ENCODE measurements at places on chromosomes 16 and 17.

DNA sequence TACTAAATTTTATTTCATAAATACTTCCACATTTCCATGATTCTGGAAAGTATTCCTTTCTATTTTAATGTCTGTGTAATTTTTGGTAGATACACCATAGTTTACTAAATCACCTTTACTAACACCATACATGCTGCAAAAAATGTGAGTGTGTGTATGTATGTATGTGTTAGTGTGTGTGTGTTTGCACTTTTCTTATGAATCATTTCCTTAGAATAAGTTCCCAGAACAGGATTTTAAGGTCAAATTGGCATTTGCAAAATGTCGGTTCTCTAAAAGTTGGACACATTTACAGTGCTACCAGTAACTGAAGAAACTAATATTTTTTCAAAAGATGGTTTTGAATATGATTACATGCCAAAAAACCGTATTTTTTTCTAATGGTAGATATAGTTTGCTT lies 137.1 kb downstream of the CYB561 start:
- DNase-seq = no peak

DNA sequence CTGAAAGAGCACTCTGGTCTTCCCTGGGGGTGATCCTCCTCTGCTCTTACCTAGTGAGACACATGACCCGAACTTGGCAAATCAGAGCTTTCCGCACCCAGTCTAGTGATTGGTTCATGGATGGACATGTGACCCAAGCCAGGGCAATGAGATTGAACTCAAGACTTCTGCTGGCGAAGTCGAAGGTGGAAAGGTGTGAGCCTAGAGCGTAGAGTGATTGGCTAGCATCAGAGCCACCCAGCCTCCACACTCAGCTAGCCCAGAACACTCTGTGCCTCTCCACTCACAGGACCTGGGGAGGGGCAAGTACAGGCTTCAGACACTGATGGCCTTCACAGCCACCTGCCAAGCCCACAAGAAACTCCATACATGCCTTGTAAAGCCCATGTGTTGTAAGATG lies 17.6 kb downstream of the ATPAF2 start:
- no peak for DNase-seq

DNA sequence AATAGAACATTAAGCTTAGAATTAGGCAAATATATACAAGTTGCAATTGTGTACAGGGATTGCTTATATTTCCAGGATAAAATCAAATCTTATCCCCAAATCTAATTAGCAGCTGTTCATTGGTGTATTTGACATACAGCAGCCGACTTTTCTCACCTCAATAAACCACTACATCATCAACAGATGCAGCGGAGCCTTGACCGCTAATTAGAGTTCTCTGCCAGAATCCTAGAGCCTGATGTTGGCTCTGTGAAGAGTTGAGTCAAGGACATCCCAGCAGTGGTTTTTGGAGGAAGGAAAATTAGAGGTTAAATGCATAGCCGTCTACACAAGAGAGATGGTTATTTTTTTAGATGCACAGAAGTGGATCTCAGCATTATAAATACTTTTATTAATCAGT lies 221.9 kb upstream of the CACNG5 start:
- DNase-seq = no peak

DNA sequence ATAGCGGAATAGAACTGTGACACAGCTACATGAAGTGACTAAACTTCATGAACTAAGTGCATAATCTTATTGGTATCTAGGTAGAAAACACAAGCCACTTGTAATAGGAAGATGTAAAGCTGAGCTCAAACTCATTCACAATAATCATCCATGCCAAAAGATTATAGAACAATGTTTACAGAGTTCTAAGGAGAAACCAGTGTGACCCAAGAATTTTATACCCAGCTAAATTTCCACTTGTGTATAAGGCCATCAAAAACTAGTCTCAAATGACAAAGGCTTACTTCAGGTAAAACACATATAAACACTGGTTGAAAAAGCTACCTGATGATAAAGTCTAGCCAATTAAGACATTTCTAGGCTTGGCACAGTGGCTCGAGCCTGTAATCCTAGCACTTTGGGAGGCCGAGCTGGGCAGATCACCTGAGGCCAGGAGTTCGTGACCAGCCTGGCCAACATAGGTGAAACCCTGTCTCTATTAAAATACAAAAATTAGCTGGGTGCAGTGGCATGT lies 16.9 kb upstream of the CPD start:
- DNase-seq = no peak

- DNase-seq = no peak
Observed at GRCh38 chr17:17497845-17498520, 1.8 kb upstream of the RASD1 start.

GRCh38 chr16:68385371-68385770 lies 62.9 kb downstream of the SMPD3 start:
- DNase-seq = no peak

GRCh38 chr17:68941761-68942160 lies 13.4 kb downstream of the ABCA8 start:
- DNase-seq = no peak

All from stimulated activated CD8-positive, alpha-beta memory T cell treated with anti-CD3 and anti-CD28 coated beads, Interleukin-2, amount 100 ng/mL, for 1 hour (primary cell).